ENCODE measurements at places on chromosomes 5 and 9.

DNA sequence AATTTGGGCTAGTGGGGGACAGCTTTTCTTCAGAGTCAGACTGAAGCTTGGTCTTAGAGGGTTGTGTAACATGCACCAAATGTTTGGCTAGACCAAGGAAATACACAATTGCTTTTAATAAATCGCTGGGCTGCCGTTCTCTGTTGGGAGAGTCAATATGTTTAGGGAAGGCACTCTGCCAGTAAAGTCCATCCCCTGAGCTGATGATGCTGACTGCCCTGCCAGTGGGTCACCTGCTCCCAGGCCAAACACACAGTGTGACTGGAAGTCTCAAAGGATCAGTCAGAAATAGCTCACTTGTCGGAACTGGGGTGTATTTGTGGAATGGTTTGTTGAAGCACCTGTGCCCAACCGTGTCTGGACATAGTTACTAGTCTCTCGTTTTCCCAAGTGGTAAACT, 17.9 kb upstream of the ZNF474 start:
- DNase-seq = no peak

DNA sequence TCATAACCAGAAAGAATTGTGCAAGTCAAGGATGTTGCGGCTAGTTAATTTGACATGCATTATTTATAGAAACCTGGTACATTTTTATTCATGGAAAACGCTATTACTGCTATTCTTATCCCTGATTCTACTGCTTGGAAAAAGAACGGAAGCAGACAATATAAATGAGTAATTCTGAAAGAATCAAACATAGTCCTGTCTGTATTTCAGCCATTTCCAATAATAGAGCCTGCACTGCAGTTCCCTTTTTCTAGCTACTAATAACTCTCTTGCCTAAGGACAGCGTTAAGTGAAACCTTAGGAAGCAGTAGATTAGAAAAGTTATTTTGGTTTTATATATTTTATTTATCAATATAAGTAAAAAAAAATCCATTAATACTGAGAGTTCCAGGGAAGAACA, 414.9 kb downstream of the CYLC2 start:
- no peak for DNase-seq

GRCh38 chr5:173355561-173355960, 27.3 kb upstream of the STC2 start:
- no peak for DNase-seq

DNA sequence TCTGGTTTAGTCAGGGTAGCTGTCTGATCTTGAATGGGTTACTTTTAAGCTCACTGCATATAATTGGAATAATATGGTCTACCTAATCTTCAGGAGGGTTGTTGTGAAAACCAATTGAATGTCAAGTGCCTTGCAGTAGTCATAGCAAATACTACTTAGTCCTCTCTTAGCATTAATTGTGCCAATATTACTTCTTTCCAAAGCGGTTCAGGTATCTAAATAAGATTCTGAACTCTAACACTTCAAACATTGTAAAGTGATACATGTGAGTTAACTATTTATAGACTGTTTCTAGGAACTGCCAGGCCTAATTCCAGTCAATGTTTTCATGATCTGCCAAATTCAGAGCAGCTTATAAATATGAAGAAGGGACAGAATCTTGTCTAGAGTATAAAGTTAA, 140.2 kb downstream of the SH3GL2 start:
- DNase-seq = no peak

- DNase-seq = no peak
These were observed 46.0 kb upstream of the SPIN1 start for GRCh38 chr9:88342246-88342645.

DNA sequence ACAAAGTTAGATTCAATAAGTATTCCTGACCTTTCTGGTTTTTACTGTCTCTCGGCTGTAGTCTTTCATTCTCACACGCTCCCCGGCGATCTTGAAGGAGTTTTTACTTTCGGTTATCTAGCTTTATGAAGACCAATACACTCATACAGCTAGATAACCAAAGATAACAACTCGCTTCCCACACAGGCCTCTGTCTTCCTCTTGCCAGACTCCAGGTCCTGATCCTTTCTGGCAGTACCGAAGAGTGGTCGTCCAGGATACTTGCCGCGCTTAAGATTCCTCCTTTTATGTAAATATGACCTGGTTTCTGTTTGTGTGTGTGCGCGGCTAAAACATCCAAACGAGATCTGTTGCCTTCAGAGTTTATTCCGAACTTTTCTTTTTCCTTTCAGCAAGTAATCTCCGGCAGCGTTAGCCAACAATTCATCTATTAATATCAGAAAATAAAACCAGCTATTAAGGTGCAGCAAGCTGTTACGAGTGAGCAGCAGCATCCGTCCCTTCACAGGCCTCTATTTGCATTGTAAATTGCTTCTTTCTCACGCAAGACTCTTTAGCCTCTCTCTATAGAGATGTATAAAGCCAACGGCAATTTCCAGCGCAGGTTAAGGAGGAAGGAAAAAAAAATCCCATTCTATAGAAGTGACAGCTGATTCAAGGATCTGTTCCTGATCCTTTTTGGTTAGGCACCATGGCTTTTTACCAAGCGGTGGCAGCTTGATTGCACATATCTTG, 216.1 kb downstream of the MEF2C start:
- no peak for DNase-seq

Measured in tibial artery (tissue), 4 donors.